Activated effector memory CD4-positive, alpha-beta T cell treated with Interleukin-2 at 50 U/mL for 16 hours (primary cell): ENCODE measurements at places on chromosomes 5 and 9.

DNA sequence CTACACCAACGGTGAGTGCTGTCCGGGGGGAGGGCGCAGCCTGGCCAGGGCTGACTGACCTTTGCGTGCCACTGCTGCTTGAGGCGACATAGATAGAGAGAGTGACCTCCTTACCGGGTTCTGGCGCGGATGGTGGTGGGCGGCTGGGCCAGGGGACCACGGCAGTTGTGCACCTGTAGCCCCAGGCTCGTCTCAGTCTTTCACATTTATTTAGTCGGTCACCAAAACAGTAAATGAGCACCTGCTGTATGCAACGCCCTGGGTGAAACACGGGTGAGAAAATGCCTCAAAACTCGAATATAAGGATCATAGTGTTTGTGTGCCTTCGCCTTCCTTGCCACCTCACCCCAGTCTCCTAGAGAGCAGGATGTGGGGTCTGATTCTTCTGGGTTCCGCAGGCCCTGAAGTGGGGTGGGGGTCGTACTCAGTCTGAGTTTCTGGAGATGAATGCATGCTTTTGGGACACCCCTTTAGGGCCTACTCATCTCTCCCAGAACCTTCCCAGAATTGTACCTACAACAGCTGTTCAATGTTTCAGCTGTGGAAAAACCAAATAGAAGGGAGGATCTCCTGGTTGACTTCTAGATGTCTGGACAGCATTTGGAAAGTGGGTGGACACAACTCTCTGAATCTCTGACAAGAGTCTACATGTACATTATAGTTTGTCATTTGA lies 714 bp downstream of the SEC24A start:
- no peak for DNase-seq

DNA sequence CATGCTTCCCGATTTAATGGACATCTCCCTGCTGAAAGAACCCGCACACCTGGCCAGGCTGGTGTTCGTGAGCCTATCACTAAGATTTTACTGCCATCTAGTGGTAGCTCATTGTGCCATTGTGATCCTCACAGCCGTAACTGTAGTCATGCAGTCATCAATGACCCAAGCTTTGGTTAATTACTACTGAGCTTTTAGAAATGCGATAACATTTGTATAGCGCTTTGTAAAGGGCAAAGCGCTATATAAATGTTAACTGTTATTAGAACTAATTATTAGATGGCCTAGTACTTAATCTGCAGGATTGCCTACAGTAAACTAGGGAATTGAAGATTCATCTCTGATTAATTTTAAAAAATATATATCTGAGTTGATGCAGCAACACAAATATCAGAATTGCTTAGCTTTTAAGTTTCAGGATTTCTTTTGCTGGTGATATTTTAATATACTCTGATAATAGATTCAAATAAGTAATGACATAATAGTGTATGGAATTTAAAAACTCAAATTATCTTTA lies 90.2 kb downstream of the HACD4 start:
- peak; percentile 13 for DNase-seq

DNA sequence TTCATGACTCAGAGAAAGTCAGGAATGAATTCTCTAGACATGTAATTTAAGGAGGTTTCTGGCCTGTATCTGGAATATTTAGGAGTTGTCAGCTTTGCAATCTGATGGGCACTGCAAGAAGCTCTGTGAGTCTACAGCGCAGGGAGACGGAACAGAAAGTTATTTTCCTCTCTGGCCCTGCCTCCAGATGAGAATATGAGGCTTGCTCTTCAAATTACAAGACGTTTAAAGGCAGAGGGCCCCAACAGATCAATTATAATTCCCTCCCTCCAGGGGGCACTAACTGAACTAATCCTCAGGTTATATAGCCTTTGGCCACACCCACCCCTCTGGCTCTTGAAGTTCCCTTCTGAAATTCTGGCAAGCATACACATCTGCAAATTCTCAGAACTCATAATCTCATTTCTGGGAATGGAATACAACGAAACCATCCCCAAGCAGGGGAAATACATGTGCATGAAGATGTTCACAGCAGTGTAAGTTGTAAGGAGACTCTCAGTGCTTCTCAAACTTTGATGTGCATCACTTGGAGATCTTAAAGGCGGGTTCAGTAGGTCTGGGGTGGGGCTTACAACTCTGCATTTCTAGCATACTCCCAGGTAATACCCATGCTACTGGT lies 307.6 kb downstream of the CWC27 start:
- peak; percentile 28 for DNase-seq

DNA sequence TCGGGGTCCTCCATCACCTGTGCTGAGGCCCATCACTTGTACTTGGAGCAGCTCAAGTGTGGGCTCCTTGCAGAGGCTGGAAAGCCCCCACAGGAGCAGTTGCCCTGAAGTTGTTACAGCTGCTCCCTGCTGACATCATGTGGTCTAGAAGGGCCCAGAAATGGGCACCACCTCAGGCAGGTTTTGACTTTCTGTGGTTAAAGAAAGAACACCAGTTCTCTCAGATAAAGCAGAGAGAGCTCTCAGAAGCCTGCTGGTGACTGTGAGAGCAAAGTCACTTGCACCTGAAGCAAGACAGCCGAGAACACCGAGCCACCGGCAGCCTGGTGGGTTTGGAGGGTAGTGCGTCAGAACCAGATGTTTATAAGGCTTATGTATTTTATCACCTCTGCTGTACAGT lies 70.4 kb downstream of the MVB12B start:
- peak; percentile 50 for DNase-seq

DNA sequence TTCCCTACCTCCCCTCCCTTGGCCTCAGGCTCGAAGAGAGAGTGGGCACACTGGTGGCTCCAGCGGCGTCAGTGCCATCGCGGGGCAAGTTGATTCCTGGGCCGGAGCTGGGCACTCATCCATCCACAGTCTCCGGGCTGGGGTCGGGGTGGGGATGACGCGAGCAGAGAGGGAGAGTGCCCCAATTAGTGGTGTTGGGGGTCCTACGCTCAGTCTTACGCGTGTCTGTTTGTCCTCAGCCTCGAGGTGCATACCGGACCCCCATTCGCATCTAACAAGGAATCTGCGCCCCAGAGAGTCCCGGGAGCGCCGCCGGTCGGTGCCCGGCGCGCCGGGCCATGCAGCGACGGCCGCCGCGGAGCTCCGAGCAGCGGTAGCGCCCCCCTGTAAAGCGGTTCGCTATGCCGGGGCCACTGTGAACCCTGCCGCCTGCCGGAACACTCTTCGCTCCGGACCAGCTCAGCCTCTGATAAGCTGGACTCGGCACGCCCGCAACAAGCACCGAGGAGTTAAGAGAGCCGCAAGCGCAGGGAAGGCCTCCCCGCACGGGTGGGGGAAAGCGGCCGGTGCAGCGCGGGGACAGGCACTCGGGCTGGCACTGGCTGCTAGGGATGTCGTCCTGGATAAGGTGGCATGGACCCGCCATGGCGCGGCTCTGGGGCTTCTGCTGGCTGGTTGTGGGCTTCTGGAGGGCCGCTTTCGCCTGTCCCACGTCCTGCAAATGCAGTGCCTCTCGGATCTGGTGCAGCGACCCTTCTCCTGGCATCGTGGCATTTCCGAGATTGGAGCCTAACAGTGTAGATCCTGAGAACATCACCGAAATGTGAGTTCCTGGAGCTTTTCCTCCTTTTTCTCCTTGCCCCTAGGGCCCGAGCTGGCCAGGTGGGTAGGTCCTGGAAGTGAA lies 861 bp downstream of the NTRK2 start:
- DNase-seq, result no peak

GRCh38 chr9:128554155-128554862 lies 1.9 kb downstream of the SPTAN1 start:
- DNase-seq, result no peak

DNA sequence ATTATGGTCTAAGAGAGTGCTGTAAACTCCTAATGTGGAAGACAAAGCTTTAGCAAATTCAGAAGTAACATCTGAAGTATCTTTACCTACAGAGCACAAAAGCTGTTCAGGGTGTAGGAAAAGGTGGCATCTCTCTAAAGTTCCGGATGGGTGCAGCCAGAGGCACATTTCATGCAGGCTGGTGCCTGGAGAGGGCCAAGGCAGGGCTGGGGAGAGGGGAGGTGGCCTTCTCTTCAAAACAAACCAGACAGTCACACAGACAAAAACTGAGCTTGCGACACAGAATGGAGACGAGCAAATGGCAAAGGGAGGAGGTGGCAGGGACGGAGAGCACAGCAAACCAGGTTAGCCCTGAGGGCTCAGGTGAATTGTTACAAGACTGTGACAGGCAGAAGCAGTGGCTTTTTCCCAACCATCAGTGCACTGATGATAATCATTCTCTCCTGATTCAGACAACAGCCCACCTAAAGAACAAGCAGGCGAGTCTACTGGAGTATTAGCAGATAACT lies 121.5 kb upstream of the PCA3 start:
- no peak for DNase-seq

- no peak for DNase-seq
Observed at GRCh38 chr5:66869347-66869746, 273.2 kb downstream of the MAST4 start.

- no peak for DNase-seq
Observed at GRCh38 chr9:93567271-93567959, 9.0 kb upstream of the PHF2 start.

DNA sequence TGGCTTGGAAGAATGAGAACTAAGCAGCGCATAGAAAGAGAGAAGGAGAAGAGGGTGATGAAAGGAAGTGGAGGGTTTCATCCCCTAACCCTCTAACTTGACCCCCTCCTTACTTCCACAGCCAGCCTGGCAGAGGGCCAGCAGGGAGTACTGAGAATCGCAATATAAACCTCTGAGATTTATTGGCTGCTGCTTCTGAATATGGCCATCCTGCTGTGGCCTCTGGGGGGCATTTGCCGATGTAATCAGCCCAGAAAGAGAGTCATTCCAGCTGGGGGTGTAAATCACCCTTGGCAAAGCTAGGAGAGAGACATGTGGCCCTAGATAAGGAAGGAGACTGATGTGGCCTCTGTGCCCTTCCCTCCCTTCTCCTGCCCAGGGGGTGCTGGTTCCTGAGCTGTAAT lies 960 bp upstream of the GFRA3 start:
- no peak for DNase-seq

GRCh38 chr5:75473463-75473862 lies 38.0 kb downstream of the CERT1 start:
- DNase-seq, result no peak

GRCh38 chr9:130965680-130966079 lies 26.6 kb upstream of the FIBCD1 start:
- no peak for DNase-seq

DNA sequence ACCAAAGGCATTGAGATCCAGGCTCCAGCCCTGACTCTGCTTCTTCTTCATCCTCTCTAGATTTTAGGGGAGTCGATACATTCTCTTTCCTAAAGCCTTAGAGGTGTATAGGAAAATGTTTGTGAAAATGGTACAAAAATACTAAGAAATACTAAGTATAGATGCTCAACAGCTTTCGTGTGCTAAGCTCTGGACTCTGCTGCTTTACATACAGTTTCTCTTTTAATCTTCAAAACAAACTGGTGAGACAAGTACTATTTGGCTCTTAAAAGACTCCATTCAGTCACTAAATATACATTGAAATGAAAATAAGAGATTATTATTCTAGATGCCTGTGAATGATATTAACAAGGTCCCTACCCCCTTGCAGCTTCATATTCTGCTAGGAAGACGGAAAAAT lies 174.5 kb upstream of the TRPM3 start:
- DNase-seq, result no peak

- no peak for DNase-seq
Observed at GRCh38 chr9:127050591-127051001, 71.8 kb downstream of the ANGPTL2 start.

DNA sequence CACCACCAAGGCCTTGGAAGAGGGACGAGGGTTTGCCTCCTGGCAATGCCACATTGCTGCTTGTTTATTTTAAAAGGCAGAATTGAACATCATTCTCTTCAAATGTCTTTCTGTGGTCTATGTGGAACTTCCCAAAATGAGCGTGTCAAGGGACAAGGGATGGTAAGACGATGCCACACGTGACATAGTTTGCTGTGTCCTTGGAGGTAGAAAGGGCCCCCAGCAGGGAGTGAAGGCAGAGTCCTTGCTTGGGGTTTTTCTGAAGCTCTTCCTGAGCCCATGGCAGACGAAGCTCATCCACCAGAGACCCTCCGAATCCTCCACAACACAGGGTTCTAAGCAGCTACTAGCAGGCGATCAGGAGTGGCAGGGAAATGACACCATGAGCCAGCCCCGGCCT lies 28.3 kb downstream of the PRRX2 start:
- no peak for DNase-seq

- DNase-seq, result no peak
Observed at GRCh38 chr9:85045271-85045670, 375.7 kb downstream of the NTRK2 start.

- no peak for DNase-seq
Observed at GRCh38 chr9:109320331-109320741, 523 bp downstream of the EPB41L4B start.
